ENCODE measurements at places on chromosomes 16 and 17. TPM values are rescaled to one million over a fixed set of nuclear protein-coding genes. Genes with fewer than 3 reads are reported as not detected.

TIGD7 gene
- total RNA-seq = 8.7 TPM

- DNase-seq = no peak
Measured at GRCh38 chr17:76147211-76148014, 6.4 kb upstream of the FOXJ1 start.

- no peak for DNase-seq
Measured at GRCh38 chr17:77417575-77417974, 276.8 kb downstream of the SEC14L1 start.

DNA sequence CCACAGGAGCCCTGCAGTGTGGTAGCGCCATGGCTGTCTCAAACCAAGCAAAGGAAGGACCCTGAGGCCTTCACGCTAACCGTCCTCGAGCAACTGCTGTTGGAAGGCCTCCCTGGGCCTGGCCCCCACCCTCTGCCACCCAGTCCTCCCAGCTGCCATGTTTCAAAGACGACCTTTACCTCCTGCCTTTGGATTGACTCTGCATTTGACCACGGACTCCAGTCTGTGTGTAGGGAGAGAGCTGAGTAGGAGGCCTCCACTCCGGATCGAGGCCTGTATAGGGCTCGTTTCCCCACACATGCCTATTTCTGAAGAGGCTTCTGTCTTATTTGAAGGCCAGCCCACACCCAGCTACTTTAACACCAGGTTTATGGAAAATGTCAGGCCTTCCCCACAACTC lies 24.3 kb downstream of the PLCD3 start:
- DNase-seq = no peak

- DNase-seq = no peak
Measured at GRCh38 chr16:65463652-65464260, 341.9 kb upstream of the CDH11 start.

DNA sequence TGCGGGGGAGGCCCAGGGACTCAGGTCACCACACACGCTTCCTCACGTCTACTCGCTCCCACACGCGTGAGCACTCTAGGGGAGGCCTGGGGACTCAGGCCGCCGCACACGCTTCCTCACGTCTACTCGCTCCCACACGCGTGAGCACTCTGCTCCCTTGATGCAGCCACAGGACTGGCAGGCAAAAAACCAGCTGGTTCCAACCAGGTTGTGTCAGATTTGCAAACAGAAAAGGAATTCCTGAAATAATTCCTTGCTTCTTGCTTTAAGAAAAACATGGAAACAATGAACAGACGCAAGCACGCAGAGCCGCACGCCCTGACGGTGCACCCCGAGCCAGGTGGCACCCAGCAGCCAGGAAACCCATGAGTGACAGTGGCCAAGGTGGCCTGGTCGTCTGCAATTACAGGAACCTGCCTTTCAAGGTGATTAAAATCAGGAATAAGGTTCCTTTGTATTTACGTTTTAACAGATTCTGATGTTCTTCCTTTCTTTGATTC lies 37.9 kb downstream of the LMF1 start:
- no peak for DNase-seq

SPEM1 gene
- not detected for total RNA-seq

DNA sequence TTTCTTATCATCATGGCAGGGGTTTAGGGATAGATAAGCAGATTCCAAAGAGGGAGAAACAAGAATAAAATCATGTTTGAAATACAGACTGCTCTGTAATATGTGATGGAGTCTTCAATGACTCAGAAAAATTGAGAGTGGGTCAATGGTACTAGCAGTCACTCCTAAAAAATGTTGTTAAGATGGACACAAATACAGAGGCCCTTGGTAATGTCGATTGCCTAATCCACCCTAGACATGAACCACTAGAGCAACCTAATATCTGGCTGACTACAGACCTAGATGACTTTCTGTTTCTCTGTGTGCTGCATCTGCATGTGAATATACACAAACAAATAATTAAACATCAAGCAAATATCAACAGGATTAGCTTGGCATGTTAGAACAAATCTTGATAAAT lies 135.8 kb downstream of the CDH8 start:
- DNase-seq = no peak

GPR179 gene
- total RNA-seq = 0.03 TPM

KCNJ18 gene
- total RNA-seq = not detected

LRRC37A gene
- 2.0 TPM for total RNA-seq

- DNase-seq = no peak
Measured at GRCh38 chr16:5549802-5550201, 452.2 kb upstream of the EEF2KMT start.

DNA sequence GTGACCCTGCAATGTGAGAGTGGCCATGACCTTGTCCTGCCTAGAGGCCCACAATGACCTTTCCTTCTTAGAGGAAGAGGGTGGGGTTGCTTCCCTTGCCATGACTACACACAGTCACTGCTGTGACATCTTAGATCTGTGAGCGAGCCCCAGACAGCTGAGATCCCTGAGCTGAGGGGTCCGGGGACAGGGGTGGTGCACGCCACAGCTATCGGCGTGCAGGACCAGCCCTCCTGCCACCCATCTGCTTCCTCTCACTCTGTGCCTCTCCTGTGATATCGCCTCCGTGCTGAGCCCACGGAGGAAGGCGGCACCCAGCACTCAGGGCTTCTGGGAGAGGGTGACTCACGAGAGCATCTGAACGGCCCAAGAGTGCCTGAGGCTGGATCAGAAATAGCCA lies 35.2 kb downstream of the KIAA0513 start:
- no peak for DNase-seq

DNA sequence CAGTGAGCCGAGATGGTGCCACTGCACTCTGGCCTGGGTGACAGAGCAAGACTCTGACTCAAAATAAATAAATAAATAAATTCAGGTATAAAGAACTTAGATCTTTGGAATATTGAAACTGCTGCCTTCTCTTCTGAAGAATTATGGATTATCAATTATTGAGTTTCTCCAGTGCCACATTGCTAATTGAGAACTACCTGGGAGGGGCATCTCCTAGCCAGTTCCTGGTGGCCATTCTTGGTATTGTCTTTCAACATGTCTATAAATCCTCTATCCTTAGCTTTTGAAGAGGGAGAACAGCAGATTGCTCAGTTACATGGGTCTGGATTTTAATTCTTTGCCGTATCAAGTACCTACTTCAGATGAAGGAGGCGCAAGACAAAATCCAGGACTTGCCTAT lies 29.2 kb downstream of the CALCOCO2 start:
- DNase-seq = no peak

CHD9NB gene
- total RNA-seq = 0.80 TPM

- no peak for DNase-seq
Measured at GRCh38 chr17:28468781-28469180, 4.7 kb upstream of the SLC13A2 start.

DNA sequence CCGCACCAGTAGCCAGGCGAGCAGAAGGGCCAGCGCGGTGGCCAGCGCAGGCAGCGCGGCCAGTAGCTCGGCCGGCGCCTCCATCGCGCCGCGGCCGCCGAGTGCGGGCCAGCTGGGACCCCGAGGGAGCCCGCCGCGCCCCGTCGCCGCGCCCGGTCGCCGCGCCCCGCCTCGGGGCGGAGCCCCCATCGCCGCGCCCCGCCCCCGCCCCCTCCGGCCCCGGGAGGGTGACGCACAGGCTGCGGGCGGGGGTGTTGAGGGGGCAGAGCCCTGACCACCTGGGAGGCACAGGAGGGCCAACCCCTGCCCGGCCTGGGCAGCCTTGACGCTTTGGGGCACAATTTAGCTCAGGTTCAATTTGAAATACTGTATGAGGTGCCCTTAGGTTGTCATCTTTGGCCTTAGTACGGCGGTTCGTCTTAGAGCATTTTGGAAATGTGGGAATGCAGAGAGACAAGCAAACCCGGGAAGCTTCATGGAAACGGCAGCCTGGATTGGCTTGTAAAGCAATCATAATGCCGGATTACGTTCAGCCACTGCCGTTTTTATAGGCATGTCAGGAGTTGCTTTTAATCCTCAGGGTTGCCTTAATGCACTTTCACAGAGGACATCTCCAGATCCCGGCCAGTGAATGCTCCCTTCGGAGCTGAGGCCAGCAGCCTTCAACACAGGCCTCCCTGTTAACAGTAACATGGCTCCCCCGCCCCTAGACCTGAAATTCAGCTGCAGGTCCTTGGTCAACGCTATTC lies at the start of gene MXRA7:
Gene MXRA7 (minus strand): TSS at position 103 of the 749 bp plus-strand sequence. CDS start 19 bp downstream, at position 84.
- DNase-seq = peak; percentile 79

DNA sequence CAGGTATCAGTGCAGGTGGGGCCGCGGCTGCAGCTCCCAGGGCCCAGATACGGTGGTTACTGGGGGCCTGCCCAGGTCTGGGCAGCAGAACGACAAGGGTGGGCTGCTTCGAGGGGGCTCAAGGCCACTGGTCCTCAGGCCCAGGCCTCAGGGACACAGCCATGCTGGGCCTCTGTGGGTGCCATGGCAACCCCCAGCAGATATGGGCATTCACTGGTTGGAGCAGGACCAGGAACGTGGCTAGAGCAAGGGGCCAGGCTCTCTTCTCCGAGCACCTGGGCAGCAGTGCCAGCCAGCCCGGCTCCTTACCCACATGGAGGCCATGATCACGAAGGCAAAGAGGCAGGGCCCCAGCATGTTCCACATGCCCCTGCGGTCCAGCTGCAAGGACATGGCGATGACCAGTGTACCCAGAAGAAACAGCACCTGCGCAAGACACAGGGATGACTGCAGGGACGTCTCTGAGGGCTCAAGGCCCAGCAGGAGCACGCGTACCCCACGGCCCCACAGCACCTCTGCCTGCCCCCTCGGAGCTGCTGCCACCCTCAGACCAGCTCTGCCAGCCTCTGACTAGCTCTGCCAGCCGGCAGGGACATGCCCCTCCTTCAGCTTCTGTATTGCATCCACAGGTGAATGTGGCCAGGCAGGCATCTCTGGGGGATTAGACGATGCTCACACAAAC lies 2.1 kb upstream of the MRPL28 start:
- DNase-seq = no peak

DNA sequence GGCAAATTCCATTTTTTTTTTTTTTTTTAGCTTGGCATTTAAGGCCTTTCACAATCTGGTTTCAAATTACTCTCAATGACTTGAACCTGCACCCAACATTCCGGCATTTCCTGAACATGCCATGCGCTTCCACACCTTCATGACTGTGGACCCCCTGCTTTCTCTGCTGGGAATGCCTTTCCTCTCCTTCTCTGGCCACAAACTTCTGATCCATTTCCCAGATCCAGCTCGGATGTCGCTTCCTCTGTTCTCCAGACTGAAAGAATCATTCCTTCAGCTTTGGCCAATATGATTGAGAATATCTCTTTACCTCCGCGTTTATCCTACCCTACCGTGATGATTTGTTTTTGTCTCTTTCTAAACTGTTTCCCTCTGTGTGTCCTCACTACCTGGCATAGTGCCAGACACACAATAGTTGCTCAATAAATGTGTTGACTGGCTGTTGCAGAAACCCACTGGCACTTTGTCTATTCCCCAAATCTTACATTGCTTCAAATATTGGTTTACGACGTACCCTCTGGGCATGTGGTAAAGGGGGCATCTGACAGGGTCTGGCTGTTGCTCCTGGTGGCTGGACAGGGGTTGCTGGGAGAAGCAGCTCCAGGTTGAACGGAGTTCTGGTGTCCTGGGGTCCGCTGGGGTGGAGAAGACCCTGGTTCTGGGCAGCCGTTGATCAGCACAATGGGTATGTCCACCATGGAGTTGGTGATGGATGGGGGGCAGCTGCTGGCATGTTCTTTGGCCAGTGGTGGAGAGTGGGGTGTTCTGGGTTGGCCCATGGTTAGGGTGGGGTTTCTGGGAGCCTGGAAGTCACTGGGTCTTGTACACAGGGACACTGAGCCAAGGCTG lies 14.7 kb downstream of the TNS4 start:
- no peak for DNase-seq

SGSM2 gene
- 38.6 TPM for total RNA-seq

PRKCB gene
- 3.7 TPM for total RNA-seq

DNA sequence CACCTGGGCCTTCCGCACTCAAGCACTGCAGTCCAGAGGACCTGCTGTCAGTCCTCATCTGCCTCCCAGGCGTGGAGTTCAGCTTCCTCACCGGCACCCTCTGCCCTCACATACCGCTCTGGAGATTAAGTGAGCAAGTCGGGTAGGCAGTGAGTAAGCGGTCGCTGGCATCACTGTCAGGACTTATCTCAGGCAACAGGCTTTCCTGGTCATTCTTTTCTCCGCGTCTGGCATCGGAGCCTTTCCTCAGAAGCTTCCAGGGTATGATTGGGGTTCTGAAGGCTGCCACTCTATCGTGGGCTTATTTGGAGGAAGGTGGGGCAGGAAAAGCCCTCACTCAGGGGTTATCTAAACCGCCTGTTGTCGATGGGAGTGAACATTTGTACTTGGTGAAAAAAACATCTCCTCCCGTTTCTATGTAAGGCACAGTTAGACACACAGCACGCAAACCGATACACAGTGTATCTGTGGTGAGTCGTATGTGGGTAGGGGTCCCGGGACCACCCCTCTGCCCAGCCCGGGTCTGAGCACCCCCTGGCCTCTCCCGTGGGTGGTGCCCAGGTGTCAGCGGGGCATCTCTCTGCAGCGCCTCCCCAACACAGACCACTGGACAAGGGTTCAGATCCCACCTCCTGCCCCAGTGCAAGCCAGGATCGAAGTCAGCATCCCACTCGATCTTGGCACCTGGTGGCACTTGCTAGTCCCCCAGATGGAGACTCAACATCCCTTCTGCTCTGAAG lies 92.5 kb upstream of the PLCG2 start:
- DNase-seq = no peak

CAMKK1 gene
- total RNA-seq = 6.3 TPM

DNA sequence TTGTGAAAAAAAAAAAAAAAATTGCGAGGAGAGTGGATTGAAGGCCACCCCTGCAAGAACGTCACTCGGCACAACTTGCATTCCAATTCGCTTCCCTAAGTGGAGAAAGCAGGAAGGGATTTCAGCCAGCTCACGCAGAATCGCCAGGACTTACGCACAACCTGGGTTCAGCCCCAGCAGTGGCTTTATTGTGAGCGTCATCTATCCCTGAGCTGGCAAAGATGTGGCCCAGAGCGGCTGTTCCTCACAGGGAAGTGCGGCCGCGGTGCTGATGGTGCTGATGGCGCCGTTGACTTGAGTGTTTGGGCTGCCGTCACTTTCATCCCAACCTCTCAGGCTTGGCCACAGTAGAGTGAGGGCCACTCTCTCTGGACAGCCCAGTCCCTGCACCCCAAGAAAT lies 197.6 kb downstream of the NTN1 start:
- peak; percentile 54 for DNase-seq

- DNase-seq = peak; percentile 48
Measured at GRCh38 chr16:84844049-84844350, 24.2 kb downstream of the CRISPLD2 start.

- DNase-seq = no peak
Measured at GRCh38 chr17:78401891-78402290, 23.4 kb downstream of the PGS1 start.

GRCh38 chr17:59378675-59379074 lies 47.2 kb downstream of the YPEL2 start:
- no peak for DNase-seq

Measured in right cardiac atrium (tissue), 5 donors.